NCI-H1436 treated with DMSO at 0.1 percent for 48 hours (cell line): ENCODE measurements at places on chromosomes 16 and 17.

DNA sequence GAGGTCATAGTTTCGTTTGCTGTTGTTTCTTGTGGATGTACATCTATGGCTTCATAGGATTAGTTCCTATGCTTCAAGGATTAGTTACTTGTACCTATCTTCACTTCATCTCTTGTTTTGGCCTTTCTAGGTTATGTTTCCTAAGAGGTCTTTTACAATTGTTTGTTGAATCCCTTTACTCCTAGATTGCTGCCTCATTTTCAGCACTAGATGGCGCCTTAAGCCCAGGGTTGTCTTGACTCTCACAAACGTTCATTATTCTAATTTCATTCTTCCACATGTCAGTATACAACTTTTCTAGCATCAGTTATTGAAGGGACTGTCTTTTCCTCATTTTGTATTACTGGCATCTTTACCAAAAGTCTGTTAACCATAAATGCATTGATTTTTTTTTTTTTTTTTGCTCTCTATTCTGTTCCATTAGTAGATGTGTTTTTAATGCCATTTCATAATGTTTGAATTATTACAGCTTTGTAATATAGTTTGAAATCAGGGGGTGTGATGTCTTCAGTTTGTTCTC, 45.0 kb upstream of the NACA2 start:
- DNase-seq, result no peak

GRCh38 chr16:6517020-6517720, 815.5 kb upstream of the RBFOX1 start:
- DNase-seq, result no peak

GRCh38 chr16:17053536-17054160, 417.1 kb downstream of the XYLT1 start:
- DNase-seq, result no peak

- no peak for DNase-seq
These were observed 380.4 kb upstream of the CCL2 start for GRCh38 chr17:33874617-33875060.

- DNase-seq, result no peak
These were observed 23.2 kb upstream of the CYTH1 start for GRCh38 chr17:78805301-78805700.

- DNase-seq, result no peak
These were observed 44.4 kb downstream of the EEF2K start for GRCh38 chr16:22250522-22250921.

DNA sequence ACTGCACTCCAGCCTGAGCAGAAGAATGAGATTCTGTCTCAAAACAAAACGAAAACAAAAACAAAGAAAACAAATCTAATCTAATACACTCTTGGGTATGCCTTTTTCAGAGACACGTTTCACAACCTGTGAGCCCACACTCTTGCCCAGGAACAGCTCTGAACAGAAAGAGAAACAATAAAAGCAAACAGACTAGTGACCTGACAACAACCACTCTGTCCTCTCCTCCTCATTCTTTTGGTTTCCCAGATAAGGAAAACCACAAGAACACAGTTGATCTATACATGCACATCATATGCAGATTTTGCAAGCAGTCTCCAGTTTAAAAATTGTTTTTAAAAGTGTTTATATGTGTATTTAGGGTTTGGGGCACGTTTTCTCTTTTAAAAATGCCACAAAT, 1.3 kb downstream of the MKS1 start:
- DNase-seq, result no peak

- peak; percentile 80 for DNase-seq
These were observed 22.6 kb downstream of the NDE1 start for GRCh38 chr16:15672514-15673167.

DNA sequence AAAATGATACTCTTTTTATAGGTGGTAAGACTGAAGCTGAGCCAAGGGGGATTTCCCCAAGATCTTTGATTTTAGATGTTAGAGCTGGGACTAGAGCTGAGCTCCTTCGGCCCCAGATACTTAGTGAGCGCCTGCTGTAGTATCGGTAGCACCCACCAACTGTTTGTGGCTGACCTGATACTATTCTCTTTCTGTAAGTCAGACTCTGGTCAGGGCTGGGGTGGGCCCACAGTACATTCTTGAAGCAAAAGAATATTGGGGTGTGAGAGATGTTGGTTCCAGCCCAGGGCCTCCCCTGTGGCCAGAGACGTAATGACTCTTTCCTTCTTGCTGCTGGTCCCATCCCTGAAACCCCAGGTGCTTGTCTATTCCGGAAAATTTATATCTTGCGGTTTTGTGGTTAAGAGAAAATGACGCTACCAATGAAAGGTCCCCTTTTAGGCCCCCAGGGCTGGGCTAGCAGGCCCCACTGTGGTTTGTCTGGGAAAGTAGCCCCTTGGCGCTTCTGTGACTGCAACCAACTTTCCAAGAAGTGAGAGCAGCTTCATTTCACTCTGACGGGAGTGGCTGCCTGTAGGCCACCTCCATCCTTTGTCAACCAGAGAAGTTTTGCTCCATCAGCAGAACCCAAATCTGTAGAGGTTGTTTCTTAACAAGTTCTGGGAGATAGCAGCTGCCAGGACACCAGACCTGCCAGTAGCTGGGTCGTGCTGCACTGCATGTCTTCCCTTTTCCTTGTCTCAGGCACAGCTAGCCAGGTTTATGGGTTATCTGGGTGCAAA, 86.4 kb upstream of the LGALS9 start:
- no peak for DNase-seq

DNA sequence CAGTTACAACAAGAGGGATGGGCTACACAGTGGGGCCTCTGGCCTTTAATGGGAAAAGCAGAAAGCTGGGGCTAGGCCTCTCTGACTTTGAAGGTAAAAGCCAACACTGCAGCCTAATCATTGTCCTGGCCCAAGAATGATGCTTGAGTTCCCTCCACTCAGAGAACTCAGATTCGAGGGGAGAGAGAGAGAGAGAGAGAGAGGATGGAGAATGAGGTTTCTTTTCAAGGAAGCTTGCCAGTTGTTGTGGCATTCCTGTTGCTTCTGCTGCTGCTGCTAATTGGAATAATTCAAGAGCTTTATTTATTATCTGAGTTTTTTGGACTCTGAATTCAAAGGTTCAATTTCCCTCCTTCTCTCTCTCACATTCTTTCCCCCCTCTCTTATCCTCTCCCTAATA, 144.6 kb upstream of the IRX6 start:
- DNase-seq, result no peak

GRCh38 chr16:35221482-35222185, 1762.2 kb downstream of the TP53TG3F start:
- DNase-seq, result no peak

- peak; percentile 52 for DNase-seq
These were observed 155.2 kb upstream of the C17orf78 start for GRCh38 chr17:37220607-37220953.

DNA sequence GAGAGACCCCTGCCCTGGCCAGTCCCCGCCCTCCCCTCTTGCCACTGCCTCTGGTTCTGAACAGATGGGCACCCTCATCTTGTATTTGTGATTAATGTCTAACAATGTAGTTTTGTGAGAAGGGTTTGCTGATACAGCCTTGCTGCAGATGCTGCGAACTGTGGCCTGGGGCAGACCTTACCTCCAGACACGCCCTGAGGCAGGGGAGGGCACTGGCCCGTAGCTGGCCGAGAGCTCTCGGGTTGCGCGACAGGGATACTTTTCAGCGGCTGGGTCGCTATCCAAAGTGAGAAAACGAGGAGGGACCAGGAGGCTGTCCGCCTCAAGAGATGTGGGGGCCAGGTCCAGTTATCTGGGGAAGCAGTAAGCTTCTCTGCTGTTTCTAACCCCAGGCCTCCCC, 21.9 kb downstream of the STH start:
- DNase-seq, result no peak

- DNase-seq, result no peak
These were observed 9.4 kb downstream of the C16orf89 start for GRCh38 chr16:5056352-5056751.

DNA sequence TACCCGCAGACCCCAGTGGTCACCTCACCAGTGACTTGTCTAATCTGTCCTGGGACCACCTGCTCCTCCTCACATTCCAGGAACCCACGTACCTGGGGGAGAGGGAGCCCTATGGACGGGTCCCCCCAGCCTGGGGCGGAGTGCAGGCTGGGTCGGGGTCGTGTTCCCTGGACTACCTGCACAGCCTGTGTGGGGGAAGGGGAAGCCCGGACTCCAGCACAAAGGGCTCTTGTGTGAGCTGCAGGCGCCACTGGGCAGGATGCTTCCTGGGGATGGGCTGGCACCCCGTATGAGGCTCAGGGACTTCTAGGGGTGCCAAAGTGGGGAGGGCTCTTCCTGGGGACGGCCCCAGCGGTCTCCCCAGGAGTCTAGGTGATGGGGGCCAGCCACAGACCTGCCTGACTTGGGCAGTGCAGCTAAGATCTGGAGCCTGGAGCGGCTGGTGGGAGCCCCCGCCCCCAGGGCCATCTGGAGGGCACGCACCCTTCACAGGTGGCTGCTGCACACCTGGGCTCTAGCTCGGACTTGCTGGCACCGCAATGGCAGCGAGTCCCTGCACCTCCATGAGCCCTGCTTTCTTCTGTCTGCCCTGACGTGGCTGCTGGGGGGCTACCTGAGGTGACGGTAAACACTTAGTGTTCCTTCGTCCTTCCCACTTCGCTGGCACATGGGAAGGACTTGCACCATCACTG, 7.5 kb downstream of the VASN start:
- DNase-seq, result no peak

- no peak for DNase-seq
These were observed 31.9 kb downstream of the PLCG2 start for GRCh38 chr16:81810894-81811538.

- no peak for DNase-seq
These were observed 34.3 kb downstream of the SMURF2 start for GRCh38 chr17:64627797-64628196.

DNA sequence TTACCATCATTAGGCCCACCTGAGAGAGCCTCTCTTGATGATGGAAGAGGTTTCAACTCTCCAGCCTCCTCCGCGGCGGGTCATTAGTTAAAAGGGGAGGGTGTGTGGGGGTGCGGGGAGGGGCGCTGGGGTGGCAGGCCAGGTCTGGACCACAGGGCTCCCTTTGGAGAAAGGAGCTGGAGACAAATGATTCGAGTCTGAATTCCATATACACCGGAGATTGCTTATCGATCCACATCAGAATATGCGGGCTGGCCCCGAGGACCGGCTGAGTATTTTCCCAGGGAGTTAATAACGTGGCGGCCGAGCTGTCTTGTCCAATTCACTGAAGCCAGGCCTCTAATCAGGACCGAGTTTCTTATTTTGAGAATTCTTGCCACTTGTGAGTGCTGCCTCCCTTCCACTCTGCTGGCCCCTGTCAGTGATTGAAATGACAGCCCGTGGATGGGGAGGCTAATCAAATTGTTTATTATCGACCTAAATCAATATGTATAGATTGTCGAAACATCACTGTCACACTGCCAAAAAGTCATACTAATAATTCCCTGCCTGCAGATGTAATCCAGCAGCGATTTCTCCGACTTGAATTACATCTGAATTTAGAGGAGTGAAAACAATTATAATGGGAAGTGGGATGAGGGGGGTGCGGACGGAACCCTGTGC, 202.7 kb downstream of the SALL1 start:
- DNase-seq, result no peak

DNA sequence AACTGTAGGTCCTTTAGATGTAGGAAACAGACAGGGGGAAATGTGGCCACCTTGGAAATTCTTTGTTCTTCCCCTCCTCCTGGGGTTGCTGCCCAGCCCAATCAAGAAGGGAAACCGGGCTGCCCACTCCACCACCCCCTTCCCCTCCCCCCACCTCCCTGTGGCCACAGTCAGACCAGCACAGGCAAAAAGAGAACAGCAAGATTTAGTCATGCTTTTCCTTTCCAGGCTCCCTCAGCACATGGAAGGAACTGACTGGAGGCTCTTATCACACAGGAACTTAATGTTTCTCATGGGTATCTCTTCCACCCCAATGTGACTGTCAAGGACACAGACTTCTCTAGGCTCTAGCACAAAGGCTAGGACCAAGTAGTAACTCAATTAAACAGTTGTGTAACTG, 3.0 kb upstream of the CCL1 start:
- no peak for DNase-seq

GRCh38 chr16:59088431-59088830, 354.3 kb upstream of the GOT2 start:
- DNase-seq, result no peak

GRCh38 chr17:78736526-78737079, 45.5 kb downstream of the CYTH1 start:
- DNase-seq, result peak; percentile 42

DNA sequence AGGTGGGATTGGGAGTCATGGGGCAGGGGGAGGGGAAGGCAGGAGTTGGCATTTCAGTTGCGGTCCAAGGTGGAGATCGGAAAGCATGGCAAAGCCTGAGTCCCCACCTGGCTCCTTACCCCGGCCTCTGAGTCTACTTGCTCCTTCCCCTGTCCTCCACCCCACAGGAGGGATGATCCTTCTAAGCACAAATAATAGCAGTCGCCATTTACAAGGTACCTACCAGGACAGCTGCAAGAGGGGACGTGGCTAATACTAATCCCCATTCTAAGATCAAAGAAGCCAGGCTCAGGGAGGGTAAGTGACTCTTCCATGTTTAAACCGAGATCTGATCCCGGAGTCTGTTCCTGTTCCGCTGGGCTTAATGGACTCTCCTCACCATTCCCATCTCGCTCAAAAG, 396.3 kb downstream of the SLC39A11 start:
- no peak for DNase-seq

GRCh38 chr17:82737967-82738877, 2.8 kb downstream of the FN3K start:
- no peak for DNase-seq

DNA sequence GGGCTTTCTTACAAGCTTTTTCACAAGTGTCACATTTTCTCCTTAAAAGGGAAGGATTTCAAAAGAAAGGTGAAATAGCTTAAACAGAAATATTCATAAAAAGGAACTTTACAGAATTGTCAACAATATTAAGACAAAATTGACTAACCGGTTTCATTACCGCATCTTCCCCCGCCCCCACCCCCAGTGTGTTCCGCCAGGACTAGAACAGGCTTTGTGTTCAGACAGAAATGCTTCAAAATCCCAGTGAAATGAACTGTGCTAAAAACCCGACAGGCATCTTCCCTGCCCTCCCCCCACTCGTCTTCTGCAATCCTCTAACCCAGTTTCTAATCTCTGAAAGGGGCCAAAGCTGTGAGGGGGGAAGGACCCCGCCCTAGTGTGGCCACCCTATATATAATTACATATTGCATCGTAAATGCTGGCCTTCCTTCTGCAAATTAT, 990 bp upstream of the ROGDI start:
- DNase-seq, result no peak

GRCh38 chr16:23229714-23230113, 47.2 kb downstream of the SCNN1G start:
- DNase-seq, result no peak

- DNase-seq, result no peak
These were observed 76.4 kb downstream of the ANKRD11 start for GRCh38 chr16:89413811-89414585.

DNA sequence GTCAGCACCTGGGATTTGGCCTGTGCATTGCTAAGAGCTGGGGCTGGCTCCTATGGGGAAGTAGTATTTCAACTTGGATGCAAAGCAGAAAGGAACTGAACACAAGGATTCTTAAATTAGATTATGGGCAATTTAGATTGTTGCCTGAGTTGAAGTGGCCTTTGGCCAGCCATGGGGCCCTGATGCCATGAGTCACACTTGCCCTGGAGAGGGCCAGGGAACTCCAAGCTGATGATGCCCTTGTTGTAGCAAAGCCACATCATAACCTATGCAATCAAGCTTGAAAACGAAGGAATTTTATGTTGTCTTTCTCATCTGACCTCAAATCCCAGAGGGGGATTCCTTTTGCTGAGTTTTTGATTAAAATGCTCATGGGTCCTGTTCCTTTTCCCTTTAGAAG, 3.9 kb upstream of the SPATA32 start:
- no peak for DNase-seq

- DNase-seq, result no peak
These were observed 36.9 kb downstream of the TEX2 start for GRCh38 chr17:64226132-64226531.

GRCh38 chr17:72380737-72381136, 259.9 kb downstream of the SOX9 start:
- no peak for DNase-seq
